ENCODE measurements at places on chromosomes 16 and 17. TPM values are rescaled to one million over a fixed set of nuclear protein-coding genes. Genes with fewer than 3 reads are reported as not detected.

OSGIN1 gene
- total RNA-seq = not detected

DNA sequence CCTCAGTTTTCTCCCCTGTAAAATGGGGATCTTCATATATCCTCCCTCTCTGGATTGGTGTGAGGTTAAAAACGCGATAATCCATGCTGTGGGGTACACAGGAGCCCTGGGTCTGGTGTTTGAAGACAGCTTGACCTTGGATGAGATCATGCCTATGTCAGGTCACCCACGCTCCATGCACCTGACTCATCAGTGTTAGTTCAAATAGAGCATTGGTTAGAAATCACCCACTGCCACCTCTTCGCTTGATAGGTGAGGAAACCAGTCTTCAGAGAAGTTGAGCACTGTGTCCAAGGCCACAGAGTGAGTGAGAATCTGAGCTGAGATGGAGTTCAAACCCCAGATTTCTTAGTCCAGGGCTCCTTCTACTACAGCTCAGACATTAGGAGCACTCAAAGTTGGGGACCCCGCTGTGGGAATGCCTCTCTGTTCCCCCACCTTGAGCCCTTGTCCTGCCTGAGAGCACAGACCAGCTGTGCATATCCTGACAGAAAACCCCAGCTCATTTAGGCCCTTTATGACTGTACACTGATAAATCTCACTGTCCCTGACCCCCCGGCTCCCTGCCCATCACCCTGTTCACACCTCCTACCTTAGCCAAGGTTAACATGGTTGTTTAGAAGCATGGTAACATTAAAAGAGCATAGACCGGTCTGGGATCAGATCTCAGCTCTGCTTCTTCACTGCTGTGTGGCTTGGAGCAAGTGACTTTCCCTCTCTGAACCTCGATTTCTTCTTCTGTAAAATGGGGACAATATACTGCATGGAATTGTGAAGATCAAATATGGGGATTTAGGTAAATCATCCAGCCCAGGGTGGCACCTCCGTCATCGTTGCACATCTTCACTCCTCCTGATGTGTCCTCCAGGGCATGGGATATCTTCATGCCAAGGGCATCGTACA is 22.4 kb upstream of the LGALS9 start:
- DNase-seq = no peak

DNA sequence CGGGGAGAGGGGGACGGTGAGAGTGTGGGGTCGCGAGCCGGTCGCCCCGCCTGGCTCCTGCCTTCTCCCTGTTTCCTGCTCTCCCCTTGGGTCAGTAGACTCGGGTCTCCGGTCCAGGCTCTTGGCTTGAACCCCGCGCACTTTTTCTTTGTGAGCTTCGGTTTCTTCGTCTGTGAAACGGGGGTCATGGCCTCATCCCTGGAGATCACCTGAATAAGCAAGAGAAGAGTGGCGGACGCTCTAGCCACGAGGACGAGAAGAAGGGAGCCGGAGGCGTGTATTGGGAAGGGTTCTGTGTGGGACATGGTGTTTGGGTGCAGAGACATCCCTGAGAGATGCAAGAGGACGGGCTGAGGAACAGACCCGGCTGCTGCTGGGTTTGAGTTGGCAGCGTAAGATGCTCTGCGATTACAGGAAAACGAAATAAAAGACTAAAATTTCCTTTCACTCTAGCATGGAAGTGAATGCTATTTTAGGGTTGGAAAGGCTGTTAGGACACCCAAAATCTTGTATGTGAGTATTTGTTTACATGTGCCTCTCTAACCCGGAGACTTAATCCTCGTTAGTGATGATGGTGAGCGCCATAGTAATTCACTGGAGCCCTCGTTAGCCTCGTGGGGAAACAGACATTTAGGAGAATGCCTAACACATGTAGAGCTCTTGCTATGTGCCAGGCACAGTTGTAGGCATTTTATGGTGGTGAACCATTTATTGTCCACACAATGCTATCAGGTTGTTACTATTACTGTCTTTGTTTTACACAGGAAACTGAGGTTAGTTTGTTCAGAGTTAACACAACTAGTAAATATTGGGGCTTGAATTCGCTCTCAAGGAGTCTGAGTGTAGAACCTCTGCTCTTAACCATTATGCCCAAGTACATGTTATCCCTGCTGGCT is 646 bp downstream of the KIF22 start:
- DNase-seq = no peak

DNA sequence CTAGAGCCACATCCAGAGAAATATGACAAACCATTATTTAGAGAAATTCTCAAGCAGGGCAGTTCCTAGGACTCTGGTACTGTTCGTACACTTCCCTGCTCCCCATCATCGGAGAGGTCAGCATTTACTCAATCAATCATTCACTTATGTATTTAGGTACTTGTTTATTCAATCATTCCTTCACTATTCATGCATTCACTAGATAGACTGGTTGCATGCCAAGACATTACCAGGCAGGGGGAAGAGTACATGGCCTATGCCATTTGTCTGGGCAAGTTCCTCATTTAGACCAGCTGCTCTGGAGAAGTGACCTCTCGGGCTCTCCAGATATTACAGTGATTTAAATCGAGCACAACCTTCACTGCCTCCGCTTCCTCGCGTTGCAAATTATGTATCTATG is 603.4 kb downstream of the KCNJ2 start:
- no peak for DNase-seq

DNA sequence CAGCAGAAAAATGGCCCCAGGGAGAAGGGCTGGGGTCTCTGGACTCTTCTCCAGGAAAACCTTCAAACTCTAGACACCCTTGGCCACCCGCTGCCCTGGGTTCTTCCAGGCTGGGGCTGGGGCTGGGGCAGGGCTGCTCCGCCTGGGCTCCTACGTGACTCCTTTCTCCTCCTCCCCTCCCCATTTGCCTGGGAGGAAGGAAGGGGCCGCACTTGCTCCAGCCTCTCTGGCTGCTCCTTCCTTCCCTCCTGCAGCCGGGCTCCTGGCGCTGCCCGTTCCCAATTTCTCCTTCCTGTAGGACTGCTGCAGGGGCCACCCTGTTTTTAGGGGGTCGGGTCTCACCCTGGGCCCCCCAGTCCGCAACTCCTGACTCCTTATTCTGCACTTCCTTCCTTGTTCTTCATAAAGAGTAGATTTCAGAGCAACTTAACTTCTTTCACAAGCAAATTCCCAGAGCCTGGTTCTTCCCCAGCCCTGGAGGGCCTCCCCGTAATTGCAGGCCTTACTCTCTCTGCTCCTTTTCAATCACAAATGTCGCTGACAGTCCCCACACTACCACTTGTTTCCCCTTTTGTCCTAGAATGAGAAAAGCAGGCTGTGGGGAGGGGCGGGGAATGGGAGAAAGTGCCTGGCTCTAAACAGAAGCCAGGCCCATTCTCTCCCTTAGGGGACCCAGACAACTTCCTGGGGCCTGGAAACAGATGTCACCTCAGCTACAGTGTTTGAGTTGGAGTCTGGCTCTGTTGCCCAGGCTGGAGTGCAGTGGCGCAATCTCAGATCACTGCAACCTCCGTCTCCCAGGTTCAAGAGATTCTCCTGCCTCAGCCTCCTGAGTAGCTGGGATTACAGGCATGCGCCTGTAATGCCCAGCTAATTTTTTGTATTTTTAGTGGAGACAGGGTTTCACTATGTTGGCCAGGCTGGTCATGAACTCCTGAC is 137.8 kb downstream of the ENGASE start:
- no peak for DNase-seq

ABCA9 gene
- total RNA-seq = 14.7 TPM

All from uterus (tissue), 4 donors.